ENCODE measurements at places on chromosomes 7 and 10. TPM values are rescaled to one million over a fixed set of nuclear protein-coding genes. Genes with fewer than 3 reads are reported as not detected.

The CDH23 gene
- total RNA-seq: not detected

The SLF2 gene
- 21.9 TPM for total RNA-seq

The GRM3 gene
- total RNA-seq: not detected

The ABCB1 gene
- total RNA-seq: 5.6 TPM

The ALOX5 gene
- not detected for total RNA-seq

Data from M059J (cell line).